Large intestine (tissue), 12 donors: ENCODE measurements at places on chromosomes 2 and 18. TPM values are rescaled to one million over a fixed set of nuclear protein-coding genes. Genes with fewer than 3 reads are reported as not detected.

DNA sequence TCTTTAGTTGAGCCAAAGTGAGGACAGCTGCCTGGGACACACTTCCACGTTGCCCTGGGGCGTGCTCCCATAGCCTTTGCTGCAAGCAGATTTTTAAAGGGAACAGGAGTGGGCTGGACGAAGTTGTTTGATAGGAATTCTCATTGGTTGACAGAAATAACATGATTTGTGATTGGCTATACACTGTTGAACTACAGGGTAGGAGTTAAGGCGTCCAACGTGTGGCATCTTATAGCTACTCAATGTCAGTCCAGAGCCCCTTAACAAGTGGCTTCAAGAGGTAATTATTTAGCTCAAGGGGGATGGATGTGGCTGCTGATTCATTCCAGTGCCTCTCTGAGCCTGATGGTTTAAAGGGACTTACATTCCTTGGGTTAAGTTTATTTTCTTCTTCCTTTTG is 65.5 kb downstream of the ACAA2 start:
- no peaks in the 10 kb centered on the region for H3K36me3 ChIP-seq
- no peaks in the 10 kb centered on the region for H3K27me3 ChIP-seq
- DNase-seq: no peak
- no peak overlapping the region for H3K4me3 ChIP-seq
- peaks cover 2% of the 10 kb centered on the region for H3K4me1 ChIP-seq
- H3K27ac ChIP-seq: no peak overlapping the region

PTPRN gene
- polyA plus RNA-seq: 9.2 TPM

DNA sequence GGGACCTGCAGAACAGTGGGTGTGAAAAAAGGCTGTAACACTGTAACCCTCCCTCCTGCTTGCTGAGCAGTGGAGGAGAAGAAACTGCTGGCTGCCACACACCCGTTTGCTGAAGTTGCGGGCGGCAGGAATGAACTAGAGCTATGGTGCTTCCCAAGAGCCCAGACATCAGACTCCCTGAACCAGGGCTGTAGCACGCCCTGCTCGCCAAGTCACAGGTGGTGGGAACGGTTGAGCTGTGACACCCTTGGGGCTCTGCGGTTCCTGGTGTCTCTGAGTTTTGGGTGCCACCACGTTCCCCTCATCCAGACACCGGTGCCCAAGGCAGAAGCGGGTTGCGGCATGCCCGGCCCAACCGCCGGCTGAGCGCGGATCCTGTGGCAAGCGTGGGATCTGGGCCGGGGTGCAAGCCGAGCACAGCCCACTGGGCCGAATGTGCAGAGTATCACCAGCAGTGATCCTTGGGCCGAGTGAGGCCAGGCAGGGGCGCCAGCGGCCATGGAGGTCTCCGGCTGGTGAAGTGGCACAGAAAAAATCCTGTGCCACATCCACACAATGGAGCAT is 15.0 kb upstream of the ADI1 start:
- no peaks in the 10 kb centered on the region for H3K27me3 ChIP-seq
- H3K36me3 ChIP-seq: peaks cover 10% of the 10 kb centered on the region
- DNase-seq: no peak
- peaks cover 5% of the 10 kb centered on the region for H3K4me1 ChIP-seq
- H3K27ac ChIP-seq: no peak overlapping the region

GRCh38 chr2:233832869-233833311 is 21.4 kb downstream of the HJURP start:
- no peak overlapping the region for H3K4me3 ChIP-seq
- peak; percentile 35 for DNase-seq
- H3K27me3 ChIP-seq: no peaks in the 10 kb centered on the region
- H3K36me3 ChIP-seq: peaks cover 22% of the 10 kb centered on the region

DNA sequence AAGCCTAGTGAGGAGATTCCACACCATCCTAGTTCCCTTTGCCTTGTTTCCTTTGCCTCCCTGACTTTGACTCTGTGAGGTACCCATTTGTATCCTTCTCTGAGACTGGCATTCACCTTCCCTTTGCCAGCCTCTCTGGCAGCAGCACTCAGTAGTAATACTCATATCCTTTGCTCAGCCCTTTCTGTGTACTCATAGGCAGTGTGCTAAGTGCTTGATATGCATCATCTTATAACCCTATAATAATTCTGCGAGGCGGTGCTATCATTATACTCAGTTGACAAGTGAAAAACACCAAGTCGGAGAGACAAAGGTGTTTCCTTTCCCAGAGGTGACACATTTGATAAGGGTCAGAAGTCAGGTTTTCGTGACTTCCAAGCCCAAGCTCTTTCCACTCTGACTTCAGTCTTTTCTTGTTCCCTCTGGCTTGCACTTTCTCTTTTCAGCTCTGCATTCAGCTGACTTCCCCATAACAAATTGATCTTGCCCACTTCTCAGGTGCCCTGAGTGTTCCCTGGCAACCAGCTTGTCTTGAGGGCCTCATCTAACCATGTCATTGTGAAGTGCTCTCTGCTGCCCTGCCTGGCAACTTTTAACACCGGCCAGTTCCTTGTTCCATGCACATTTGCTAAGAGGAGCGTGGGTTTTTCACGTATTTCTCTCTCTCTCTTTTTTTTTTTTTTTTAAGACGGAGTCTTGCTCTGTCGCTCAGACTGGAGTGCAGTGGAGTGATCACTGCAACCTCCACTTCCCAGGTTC is 94.5 kb upstream of the UPP2 start:
- H3K36me3 ChIP-seq: no peaks in the 10 kb centered on the region
- H3K4me3 ChIP-seq: no peak overlapping the region
- peak; percentile 39 for DNase-seq
- no peaks in the 10 kb centered on the region for H3K27me3 ChIP-seq

- peaks cover 43% of the 10 kb centered on the region for H3K4me1 ChIP-seq
- H3K27ac ChIP-seq: peak overlapping the region; percentile 66
- no peak overlapping the region for H3K4me3 ChIP-seq
Observed at GRCh38 chr2:10228611-10229365, 73.9 kb upstream of the HPCAL1 start.

DNA sequence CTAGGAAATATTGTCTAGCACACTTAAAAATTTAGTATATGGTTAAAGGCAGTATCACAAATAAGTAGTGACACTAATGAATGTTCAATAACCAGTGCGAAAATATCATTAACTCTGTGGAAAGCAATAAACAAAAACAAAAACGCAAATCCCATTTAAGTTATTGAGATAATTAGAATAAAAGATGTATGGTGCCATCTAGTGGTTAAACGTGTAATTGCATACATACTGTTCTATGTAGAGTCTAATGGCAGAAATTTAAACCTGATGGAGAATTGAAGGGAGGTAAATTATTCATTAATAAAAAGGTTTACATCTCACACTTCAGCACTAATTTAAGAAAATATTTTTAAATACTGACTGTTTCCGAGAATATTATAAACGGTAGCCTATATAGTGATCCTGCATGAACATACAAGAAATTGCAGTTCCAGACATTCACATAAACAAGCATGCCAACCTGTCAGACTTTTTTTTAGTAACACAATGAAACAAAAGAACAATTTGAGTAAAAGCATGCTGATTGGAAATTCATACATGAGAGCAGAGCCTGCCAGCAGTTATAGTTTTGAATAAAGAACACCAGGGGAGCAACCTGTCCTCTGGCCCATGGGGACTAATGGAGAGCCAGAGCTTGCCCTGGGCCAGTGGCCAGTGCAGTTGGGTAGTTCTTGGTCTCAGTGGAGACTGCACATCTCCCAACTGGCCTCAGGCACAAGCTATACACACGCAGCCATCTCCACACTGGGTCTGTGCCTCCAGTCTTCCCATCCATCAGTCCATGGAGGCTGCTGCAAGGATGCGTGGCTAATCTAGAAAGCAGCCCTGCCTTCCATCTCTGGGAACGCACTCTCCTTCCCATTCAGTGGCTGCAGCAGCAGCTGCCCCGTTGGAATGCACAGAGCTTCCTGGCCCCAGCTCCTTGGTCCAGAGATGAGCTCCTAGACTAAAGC is 28.0 kb downstream of the GCG start:
- H3K27ac ChIP-seq: no peak overlapping the region
- no peaks in the 10 kb centered on the region for H3K4me1 ChIP-seq
- H3K27me3 ChIP-seq: no peaks in the 10 kb centered on the region
- peak; percentile 28 for DNase-seq

CPS1 gene
- 657 TPM for polyA plus RNA-seq

KRTCAP3 gene
- 55.5 TPM for polyA plus RNA-seq

DNA sequence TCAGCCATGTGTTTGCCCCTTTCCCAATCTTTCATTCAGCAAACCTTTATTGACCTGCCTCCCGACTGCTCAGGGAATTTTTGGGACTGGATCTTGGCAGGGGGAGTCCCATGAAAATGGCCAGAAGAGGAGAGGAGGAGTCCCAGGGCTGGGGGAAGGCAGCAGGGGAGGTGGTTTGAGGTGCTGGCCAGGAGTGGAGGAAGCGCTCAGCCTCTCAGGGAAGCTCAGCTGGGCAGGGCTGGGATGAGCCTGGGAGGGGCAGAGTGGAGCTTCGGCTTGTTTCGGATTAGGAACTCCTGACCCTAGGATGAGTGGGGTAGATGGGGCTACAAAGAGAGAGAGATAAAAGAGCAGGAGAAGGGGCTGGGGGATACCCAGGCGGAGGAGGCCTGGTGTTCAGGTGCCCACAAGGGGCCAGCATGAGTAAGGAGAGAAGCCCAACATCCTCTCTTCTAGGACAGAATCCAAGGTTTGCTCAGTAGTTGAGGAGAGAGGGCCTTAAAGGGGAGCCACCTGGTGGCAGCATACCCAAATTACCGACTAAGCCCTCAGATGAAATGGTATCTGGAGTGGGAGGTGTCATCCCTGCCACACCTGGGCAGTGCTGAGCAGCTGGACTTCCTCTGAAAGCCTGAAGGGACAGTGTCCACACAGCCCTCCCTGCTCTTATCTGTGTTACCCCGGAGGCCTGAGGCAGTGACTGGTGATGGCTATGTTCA is 91.1 kb downstream of the INHBB start:
- H3K27ac ChIP-seq: no peak overlapping the region
- H3K36me3 ChIP-seq: no peaks in the 10 kb centered on the region
- no peak for DNase-seq
- peaks cover 7% of the 10 kb centered on the region for H3K4me1 ChIP-seq
- peaks cover 27% of the 10 kb centered on the region for H3K27me3 ChIP-seq
- no peak overlapping the region for H3K4me3 ChIP-seq

DNA sequence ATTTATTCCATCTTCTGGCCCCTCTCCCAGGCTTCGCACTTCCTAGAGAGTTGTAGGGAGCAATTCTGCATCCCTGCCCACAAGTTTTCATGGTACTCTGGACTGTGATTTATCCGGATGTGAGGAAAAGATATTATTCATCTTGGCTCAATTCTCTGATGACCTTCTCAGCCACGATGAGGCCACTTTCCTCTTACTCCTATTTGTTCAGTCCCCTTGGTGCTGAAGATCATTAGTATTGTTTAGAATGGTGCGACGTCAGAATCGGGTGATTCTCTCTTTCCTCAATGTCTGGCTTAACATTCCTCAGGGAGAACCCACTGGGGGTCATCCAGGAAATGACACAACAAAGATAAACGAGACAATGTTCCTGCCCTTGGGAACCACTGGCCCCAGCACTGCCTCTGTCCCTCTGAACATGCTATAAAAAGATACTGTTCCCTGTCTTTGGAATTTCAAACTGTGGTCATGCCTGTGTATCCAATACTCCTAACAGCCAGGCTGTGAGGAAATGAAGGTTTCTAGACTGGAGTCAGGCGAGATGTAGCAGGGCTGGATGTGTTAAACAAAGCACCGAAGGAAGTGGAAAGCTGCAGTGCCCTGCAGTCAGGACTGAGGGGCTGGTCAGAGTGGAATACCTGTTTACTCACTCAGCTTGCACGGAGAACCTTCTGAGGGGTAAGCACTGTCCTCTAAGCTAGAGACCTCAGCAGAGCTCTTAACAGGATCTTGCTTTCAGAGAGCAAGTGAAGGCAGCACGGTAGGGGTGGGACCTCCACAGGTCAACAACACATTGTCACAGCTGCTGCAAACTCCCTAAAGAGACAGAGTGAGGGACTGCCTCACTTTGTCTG is 12.9 kb upstream of the GLI2 start:
- H3K36me3 ChIP-seq: no peaks in the 10 kb centered on the region
- peaks cover 20% of the 10 kb centered on the region for H3K27me3 ChIP-seq
- no peak overlapping the region for H3K27ac ChIP-seq
- no peak overlapping the region for H3K4me3 ChIP-seq

DNA sequence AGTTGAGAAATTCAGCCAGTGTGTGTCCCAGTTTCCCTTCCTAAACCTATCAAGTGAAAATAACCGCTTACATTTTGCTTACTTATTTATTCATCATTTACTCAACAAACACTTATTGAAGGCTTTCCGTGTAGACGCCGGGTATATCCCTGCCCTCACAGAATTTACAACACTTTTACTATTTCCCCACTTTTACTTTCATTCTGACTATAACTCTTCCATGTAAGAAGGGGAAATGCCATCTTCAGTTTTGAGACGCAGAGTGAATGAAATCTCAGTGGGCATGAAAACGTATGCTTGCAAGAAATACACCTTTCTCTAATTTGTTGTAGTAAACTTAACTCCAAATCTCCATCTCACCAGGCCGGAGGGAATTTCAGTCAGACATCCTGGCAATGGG is 251.0 kb upstream of the CHAC2 start:
- H3K27ac ChIP-seq: no peak overlapping the region
- no peaks in the 10 kb centered on the region for H3K4me1 ChIP-seq
- H3K27me3 ChIP-seq: no peaks in the 10 kb centered on the region
- no peak overlapping the region for H3K4me3 ChIP-seq
- DNase-seq: no peak
- no peaks in the 10 kb centered on the region for H3K36me3 ChIP-seq

DNA sequence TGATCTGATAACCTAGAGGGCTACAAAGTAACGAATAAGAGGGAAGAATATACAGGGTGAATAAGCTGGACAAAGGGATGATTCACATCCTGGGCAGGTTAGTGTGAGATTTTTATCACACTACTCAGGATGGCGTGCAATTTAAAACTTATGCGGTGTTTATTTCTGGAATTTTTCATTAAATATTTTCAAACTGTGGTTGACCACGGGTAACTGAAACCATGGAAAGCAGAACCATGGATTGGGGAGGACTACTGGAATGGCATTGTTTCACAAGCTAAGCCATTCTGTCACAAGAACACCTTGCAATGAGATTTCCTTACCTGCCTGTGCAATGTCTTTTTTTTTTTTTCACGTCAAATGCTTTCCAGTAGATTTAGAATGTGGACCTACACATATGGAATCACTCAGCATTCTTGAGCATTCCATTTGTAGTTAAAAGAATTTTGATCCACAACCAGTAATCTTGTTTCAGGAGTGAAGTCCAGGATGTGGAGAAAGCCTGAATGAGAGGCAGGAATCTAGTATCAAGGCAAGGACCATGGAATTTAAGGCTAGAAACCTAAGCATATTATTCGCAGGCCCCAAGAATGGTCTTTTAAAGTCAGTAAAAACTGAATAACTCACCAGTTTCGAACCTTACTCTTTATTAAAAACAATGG is 8.0 kb upstream of the CDK15 start:
- H3K27ac ChIP-seq: no peak overlapping the region
- no peak for DNase-seq
- H3K4me3 ChIP-seq: no peak overlapping the region
- H3K27me3 ChIP-seq: no peaks in the 10 kb centered on the region
